Naive thymus-derived CD4-positive, alpha-beta T cell (primary cell): ENCODE measurements at places on chromosomes 6 and 20. TPM values are rescaled to one million over a fixed set of nuclear protein-coding genes. Genes with fewer than 3 reads are reported as not detected.

- DNase-seq: no peak
Measured at GRCh38 chr6:149237464-149237863, 80.0 kb upstream of the TAB2 start.

The SLC2A10 gene
- not detected in 2 replicates for total RNA-seq

DNA sequence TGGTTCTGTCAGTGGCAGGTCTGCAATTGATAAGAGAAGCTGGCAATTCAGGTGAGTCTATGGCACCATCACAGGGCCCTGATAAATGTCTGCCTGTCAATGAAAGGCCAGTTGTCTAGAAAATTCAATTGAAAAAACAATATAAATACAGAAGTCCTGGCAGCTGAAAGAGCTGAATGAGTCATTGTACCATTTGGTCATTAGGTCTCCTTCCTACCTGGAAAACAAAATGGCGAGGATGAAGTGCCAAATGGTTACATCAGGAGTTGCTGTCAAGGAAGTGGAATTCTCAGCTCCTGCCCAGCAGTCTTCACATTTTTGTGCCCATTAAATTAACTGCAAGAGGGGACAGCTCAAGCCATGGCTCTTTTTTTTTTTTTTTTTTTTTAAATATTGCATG, 37.7 kb downstream of the PEX7 start:
- DNase-seq: no peak

The FRS3 gene
- total RNA-seq: 10.6 TPM

DNA sequence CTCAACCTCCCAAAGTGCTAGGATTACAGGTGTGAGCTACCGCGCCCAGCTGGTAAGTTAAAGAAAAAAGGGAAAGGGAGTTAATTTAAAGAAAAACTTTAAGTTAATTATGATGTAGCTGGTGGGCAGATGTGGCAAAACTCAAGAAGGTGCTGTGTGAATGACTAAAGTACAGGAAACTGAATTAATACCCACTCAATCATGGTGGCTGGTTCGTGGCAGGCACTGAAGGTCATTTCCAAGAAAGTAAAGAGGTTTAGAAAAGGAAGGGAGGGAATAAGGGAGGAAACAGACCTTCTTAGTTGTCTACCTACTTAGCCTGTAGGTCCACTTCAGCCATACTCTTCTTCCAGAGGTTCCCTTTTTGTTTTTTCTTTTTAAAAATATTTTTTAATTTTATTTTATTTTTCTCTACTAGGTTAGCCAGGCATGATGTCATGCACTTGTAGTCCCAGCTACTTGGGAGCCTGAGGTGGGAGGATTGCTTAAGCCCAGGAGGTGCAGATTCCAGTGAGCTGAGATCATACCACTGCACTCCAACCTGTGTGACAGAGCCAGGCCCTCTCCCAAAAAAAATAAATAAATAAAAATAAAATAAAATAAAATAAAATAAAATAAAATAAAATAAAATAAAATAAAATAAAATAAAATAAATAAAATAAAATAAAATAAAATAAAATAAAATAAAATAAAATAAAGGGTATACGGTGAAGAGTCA, 11.9 kb upstream of the TGM3 start:
- no peak for DNase-seq

The CYP24A1 gene
- total RNA-seq: not detected

The TSPO2 gene
- not detected for total RNA-seq

GRCh38 chr20:19320005-19320404, 107.6 kb downstream of the SLC24A3 start:
- DNase-seq: no peak

GRCh38 chr6:31795616-31796298, at the start of gene VARS1:
Gene VARS1 (minus strand): TSS chr6:31795752. CDS start chr6:31795217, 535 bp downstream.
- DNase-seq: peak; percentile 85

- DNase-seq: no peak
Measured at GRCh38 chr6:155495011-155495768, 39.6 kb upstream of the NOX3 start.

GRCh38 chr6:20840675-20841074, 306.4 kb downstream of the CDKAL1 start:
- no peak for DNase-seq

DNA sequence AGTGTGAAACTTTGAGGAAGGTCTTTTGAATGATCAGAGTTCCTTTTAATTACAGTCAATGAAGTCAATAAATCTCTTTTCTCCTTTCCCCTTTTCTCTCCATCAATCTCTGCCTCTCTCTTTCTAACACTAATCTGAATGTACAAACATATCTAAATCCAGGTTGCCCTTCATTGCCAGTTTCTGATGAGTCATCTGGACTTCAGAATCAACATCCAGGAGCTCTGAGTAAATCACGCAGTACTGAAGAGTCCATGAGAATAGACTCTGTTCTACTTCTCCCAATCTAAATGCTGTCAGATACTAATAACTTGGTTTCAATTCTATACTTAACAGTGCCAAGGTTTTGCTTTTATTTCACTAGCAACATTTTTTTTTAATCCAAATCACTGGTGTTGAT, 238.7 kb upstream of the THEMIS start:
- no peak for DNase-seq

DNA sequence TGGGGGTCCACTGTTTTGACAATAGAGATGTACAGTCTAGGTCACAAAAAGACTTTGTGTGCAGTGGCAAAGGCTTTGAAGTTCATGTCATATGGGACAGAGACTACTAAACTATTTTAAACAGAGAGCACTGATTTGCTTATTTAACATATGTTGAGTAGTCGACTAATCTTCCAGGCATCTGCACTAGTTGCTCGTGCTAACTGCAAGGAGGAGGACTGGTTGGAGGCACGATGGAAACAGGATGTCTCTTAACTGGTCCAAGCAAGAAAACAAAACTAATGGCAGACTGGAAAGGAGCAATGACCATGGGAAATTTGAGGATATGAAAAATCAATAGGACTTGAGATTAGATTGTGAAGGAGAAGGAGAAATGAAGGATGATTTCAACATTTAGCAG, 28.5 kb upstream of the ERVFRD-1 start:
- DNase-seq: no peak

- DNase-seq: no peak
Measured at GRCh38 chr6:365835-366234, 25.7 kb upstream of the IRF4 start.

The EYA2 gene
- total RNA-seq: not detected

The CNPY3 gene
- 61.1 TPM for total RNA-seq

DNA sequence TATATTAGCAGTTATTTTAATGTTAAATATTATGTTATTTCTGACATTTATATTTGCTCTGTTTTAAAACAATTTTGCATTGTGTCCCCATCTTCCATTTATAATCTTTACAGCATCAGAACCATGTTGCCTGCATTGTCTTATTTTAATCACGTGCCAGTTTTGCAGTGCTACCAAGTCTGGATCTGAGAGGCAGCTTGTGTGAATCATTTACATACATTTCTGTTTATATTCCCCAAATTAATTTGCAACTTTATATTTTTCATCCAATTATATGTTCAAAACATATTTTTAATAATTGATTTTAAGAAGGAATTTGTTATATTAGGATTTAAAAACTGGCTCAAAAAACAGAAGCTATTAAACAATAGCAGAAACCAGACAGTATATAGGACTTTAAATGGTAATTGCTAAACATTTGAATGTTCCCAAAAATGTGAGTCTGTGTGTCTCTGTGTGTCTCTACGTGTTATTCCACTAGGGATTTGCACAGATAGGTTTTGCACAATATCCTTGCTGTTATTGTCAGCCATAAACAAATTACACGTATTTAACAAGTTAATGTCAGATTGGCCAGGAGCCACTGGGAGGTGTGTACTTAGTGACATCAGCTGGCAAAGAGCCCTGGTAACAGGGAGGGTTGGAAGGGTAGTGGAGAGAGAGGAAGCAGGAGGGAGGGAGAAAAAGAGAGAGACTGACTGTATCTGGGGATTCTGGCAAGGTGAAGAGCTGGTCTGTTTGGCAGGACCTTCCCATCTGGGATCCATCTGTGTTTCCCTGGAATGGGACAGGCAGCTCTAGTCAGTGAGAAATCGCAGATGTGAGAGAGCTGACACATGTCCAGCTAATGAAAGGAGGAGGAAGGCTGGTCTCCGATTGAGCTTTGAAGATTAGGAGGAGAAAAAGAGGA, 72.1 kb downstream of the CBFA2T2 start:
- no peak for DNase-seq

The RNGTT gene
- 19.3 TPM for total RNA-seq
